Amniotic epithelial cell (primary cell): ENCODE measurements at places on chromosomes 1 and 21.

DNA sequence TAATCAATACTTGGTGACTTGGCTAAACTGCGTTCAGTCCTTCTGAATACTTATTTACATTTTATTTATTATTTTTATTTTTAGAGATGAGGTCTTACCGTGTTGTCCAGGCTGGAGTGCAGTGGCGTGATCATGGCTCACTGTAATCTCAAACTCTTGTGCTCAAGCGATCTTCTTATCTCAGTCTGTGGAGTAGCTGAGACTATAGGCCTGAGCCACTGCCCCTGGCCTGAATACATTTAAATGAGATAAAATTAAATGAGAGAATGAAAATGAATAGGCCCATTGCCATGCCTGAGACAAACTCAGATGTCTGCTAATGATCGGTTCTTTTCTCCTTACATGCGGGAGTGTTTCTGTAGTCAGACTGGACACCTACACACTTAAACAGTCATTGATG is 86.0 kb downstream of the GALNT2 start:
- DNase-seq: peak; percentile 48

GRCh38 chr1:193562121-193562520 is 375.7 kb upstream of the B3GALT2 start:
- DNase-seq: no peak

DNA sequence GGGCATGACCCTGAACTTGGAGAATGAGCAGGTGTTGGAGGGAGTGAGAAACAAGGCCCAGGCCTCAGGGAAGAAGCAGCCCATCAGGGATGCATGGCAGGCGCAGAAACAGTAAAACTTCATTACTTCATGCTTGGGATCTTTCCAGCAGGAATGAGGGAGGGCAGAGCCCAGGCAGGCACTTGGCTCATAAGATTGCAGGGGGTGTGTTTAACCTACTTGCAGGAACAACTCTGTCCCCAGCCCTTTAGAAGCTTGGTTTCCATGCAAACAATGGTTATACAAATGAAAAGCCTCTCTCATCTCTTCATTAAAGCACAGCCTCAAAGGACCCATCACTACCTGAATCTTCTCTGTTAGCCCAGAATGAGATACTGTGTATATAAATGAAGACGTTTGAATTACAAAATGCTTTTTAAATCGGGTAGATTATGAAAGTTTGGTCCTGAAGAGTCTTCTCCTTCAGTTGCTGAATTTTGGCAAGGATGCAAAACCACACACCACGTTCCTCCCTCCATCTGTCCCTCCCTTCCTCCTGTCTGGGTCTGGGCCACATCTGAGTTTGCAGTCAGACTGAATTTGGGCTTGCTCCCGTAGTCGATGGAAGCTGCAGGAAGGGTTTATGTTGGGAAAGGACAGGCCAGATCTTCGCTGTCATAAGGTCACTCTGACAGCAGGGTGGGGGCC is 154.4 kb upstream of the KLHDC7A start:
- no peak for DNase-seq

- no peak for DNase-seq
Observed at GRCh38 chr1:95793893-95794292, 559.9 kb downstream of the RWDD3 start.

- no peak for DNase-seq
Observed at GRCh38 chr1:76587212-76587611, 280.1 kb upstream of the ST6GALNAC5 start.

GRCh38 chr1:37177230-37177864 is 143.0 kb upstream of the GRIK3 start:
- DNase-seq: no peak

DNA sequence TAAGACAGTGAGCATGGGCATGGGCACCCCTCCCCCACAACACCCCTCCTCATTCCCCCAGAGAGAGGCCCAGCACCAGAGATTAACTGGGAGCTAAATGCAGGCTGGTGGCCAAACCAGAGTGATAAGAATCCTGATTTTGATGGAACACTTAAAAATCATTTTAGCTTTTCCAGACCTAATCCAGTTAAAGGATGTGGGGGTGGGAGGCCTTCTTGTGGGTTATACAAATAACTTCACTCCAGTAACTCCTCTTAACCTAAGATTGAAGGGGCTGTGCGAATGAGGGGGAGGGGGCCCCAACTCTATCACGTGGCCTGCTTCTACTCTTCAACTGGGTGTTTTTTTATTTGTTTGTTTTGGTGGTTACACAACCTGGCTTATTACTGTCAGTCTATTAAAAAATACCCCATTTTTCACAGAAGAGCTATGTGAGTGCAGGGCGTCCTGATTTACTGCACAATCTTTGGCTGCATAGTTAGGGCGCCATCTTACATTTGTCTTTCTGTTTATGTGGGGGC is 398.1 kb upstream of the LYPLAL1 start:
- DNase-seq: peak; percentile 98

- peak; percentile 58 for DNase-seq
Observed at GRCh38 chr1:38929476-38929875, 12.2 kb downstream of the RHBDL2 start.

GRCh38 chr1:203346060-203346768 is 4.7 kb downstream of the FMOD start:
- no peak for DNase-seq

GRCh38 chr1:246092136-246092535 is 414.9 kb downstream of the SMYD3 start:
- no peak for DNase-seq

DNA sequence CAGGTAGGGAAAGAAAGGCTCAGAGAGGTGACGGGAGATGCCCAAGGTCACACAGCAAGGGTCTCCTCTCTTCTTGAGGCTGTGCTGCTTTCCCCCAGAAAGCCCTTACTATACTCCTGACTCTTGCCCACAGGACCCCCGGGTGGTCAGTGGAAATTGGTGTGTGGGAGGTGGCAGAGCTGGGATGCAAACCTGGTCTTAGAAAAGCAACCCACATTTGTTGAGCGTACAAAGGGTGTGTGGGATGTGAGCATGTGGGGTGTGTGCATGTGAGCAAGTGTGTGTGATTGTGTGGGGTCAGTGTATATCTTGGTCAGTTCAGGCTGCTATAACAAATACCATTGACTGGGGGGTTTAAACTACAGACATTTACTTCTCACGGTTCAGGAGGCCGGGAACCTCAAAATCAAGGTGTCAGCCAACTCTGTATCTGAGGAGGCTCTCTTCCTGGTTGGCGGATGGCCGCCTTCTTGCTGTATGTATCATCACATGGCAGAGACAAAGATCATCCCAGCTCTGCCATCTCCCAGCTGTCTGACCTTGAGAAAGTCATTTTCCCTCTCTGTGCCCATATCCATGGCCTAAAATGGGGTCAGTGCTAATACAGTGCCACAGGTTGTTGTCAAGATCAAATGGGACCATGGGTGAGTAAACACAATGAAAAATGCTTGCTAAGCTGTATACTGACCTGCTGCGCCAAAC is 268.5 kb downstream of the PTPRU start:
- no peak for DNase-seq

- DNase-seq: no peak
Observed at GRCh38 chr21:28779914-28780313, 212.8 kb downstream of the LTN1 start.

DNA sequence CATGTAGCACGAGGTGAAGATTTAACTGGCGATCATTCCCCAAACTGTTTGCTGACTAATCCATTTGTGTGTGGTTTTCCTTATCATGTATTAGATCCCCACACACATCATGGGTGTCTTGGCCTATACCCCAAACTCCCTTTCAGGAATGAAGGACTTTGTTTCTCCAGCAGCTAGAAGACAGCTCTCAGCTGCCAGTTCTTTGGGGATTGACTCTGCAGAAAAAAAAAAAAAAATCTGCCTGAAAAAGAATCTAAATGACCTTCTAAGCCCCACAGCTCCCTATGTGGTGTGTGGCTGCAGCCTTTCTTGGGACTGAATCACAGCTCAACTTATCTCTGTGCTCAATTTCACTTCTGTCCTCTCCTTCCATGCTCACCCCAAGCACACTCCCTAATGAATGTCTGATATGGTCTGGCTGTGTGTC is 256.3 kb upstream of the DUSP10 start:
- DNase-seq: peak; percentile 87

- no peak for DNase-seq
Observed at GRCh38 chr1:53267761-53268160, 29.4 kb upstream of the MAGOH start.

- no peak for DNase-seq
Observed at GRCh38 chr1:44847845-44848244, 4.8 kb upstream of the PTCH2 start.

- DNase-seq: no peak
Observed at GRCh38 chr1:80310703-80311245, 1304.2 kb upstream of the ADGRL4 start.

GRCh38 chr21:34933609-34934335 is 115.3 kb downstream of the RUNX1 start:
- DNase-seq: no peak

DNA sequence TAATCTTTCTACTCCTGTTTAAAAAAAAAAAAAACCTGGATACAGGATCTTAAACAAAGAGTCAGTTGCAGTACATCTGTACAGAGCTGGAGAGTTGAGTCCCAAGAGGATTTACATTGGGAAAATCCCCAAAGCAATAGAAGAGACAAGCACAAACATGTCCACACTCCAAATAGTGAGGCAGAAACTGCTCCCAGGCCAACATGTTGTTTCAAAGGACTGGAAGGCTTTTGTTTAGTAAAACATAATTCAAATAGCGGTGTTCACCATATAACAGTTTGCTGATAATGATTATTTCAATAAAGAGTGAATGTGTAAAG is 425.4 kb downstream of the ADGRL2 start:
- DNase-seq: no peak

DNA sequence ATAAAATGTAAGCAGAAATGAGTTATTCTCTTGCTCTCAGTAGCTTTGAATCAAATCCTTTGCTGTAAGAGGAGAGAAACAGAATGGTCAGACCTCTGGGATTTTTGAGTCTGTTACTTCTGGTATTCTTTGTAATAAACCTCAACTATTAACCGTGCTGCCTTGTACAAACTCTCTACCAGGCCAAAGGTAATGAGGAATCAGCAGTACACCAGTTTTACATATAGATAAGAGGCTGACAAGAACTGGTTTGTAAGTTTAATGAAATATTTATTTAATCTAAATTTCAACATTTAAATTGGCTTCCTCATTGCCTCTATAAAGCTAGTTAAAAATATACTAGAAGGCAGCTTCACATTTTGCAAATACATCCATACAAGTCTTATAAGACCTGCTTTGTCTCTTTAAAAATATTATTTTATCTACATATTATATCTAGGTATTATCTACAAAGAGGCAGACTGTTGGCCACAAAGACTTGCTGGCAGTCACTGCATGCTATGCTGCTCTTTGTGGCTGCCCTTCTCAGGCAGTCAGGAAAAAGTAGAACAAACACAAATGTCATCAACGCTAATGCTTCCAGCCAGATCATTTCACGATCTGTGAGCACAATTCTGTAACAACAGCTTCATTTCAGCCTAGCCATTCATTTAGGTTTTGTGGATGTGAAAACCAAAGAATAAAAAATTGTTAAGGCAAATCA is 173.0 kb downstream of the GABPA start:
- peak; percentile 38 for DNase-seq
